ENCODE measurements at places on chromosomes 7 and 10. TPM values are rescaled to one million over a fixed set of nuclear protein-coding genes. Genes with fewer than 3 reads are reported as not detected.

The GATA3 gene
- 3.9 TPM for total RNA-seq

The SYNPO2L gene
- total RNA-seq, result not detected

The TUBB8 gene
- total RNA-seq, result not detected

The ITGB1 gene
- 960 TPM for total RNA-seq

The PILRA gene
- 6.3 TPM for total RNA-seq

The SPDYE8 gene
- not detected for total RNA-seq

The AZGP1 gene
- total RNA-seq, result not detected

The MIOS gene
- total RNA-seq, result 19.2 TPM

The PIP gene
- total RNA-seq, result not detected

The ACTR3C gene
- total RNA-seq, result 0.36 TPM

The FHIP2A gene
- 10.7 TPM for total RNA-seq

The CRHR2 gene
- total RNA-seq, result not detected

The IL2RA gene
- not detected for total RNA-seq

The CADPS2 gene
- 0.09 TPM for total RNA-seq

The ZNF736 gene
- total RNA-seq, result 0.02 TPM

The ADAP1 gene
- 4.1 TPM for total RNA-seq

The PIK3AP1 gene
- 1.0 TPM for total RNA-seq

The UFSP1 gene
- 6.9 TPM for total RNA-seq

The KLLN gene
- 0.63 TPM for total RNA-seq

The CHST12 gene
- 9.9 TPM for total RNA-seq

The STEAP4 gene
- not detected for total RNA-seq

The MTPN gene
- 125 TPM for total RNA-seq

The PDE6C gene
- total RNA-seq, result not detected

The THSD7A gene
- 1.7 TPM for total RNA-seq

The MYO3A gene
- total RNA-seq, result not detected

The LRIT1 gene
- not detected for total RNA-seq

The ZPBP gene
- total RNA-seq, result not detected

The NPY4R gene
- 38.2 TPM for total RNA-seq

The TFAM gene
- 64.7 TPM for total RNA-seq

The CACNA2D1 gene
- 10.2 TPM for total RNA-seq

The FAM25G gene
- not detected for total RNA-seq

The PKD2L1 gene
- total RNA-seq, result 0.09 TPM

The SLC29A3 gene
- 24.4 TPM for total RNA-seq

The UBTD1 gene
- total RNA-seq, result 19.4 TPM

The SLC4A2 gene
- total RNA-seq, result 198 TPM

The CDNF gene
- 1.3 TPM for total RNA-seq

The ACSM6 gene
- not detected for total RNA-seq

The PRKAG2 gene
- total RNA-seq, result 33.0 TPM

The AGAP5 gene
- total RNA-seq, result 2.2 TPM

The TMEM213 gene
- total RNA-seq, result not detected

The CACNB2 gene
- total RNA-seq, result not detected

The INHBA gene
- 0.11 TPM for total RNA-seq

The CPSF4 gene
- total RNA-seq, result 43.8 TPM
